ENCODE measurements at places on chromosomes 13 and 19.
A peak's percentile ranks its signal among the peaks of the same experiment; 100 is the strongest.

- no peak for DNase-seq
Observed at GRCh38 chr13:99974296-99974938, 2.9 kb upstream of the ZIC5 start.

DNA sequence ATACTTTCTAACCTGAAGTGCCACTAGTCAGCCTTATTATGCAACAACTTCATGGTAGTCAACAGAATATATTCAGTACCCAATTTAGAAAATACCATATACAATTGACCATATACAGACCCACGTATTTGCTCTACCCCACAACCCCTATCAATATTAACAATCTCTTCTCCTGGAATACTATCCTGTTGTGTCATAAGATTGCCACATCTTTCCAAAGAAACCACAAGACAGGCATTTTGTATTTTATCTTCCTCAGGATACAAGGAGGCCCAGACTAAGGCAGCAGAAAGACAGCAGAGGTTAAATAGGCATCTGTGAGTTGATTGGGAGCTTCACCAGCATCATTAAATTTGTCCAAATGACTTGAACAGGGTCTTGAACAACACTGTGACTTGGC, 4.5 kb downstream of the SPART start:
- DNase-seq: no peak

DNA sequence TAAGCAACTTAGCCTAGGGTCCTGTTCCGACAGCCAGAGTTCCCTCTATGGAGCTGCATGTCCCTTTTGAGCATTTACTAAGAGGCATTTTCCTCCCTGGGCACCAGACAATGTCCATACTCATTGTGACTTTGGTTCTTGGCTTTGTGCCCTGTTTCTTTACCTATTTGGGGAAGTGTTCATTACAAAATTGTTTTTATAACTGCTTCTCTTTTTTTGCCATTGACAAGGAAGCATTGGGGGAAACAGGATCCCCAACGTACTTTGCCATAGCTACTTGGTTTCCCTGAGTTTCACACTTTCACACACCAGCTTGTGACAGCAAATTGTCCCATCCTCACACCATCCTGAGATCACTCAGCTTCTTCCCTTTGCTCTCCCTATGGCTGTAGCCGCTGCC, 81.1 kb upstream of the SIAH3 start:
- no peak for DNase-seq

DNA sequence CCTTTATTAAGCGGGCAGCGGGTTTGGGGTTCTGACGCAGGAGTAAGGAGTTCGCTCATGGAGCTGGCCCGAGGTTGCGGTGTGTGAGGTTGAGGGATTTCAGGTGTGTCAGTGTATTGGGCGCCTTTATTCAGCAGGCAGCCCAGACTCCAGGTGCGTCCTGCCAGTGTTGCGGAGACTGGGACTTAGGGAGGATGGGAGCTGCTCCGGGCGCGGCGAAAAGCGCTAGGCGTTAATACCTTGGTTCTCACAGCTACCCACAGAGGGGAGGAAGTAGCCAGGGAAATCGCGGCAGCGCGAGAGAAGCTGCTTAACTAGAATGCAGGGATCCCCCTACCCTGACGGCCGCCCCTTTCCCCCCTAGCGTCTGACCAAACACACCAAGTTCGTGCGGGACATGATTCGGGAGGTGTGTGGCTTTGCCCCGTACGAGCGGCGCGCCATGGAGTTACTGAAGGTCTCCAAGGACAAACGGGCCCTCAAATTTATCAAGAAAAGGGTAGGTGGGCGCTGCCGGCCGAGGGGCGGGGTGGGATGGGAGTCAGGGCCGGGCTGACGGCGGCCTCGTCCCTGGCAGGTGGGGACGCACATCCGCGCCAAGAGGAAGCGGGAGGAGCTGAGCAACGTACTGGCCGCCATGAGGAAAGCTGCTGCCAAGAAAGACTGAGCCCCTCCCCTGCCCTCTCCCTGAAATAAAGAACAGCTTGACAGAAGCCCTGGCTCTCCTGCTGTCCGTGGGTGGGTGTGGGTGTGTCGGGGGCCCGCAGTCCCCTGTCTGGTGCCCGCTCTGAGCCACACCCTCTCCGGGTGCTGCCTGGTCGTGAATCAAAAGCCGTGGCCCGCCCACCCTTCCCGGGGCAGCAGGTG, 1.1 kb downstream of the RPL36 start:
- peak; percentile 65 for DNase-seq

DNA sequence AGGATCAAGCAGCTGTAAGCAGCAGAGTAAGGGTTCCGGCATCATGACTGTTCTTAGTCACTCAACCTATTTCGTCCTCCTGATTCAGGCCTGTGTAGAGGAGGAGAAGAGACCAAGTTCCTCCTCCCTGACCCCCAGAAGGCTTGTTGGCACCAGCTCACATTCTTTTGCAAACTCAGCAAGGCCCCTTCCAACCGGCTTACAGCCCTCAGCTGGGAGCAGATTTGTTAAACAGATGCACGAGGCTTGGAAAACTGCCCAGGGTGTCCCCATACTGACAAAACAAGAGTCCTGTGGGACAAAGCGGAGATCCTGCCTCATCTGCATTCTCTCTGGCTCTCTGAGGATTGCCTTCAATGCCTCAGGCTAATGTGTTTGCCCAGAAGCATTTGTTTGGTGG, 113.2 kb upstream of the SOX21 start:
- no peak for DNase-seq

DNA sequence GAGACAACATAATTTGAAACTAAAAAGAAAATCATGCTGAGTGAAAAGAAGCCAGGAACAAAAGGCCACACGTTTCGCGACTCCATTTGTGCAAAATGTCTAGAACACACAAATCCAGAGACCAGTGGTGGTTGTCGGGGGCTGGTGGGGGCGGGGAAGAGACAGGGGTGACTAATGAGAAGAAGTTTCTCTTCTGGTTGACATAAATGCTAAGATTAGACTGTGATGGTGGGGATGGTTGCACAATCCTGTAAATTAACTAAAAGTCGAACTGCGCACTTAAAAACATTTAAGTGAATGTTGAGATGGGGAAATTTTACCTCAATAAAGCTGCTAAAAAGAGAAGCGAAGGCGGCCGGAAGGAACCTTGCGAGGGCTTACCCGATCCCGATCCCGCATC, 7.1 kb downstream of the AKAP8 start:
- no peak for DNase-seq

- DNase-seq: no peak
Observed at GRCh38 chr13:105827111-105827809, 708.2 kb downstream of the EFNB2 start.

- no peak for DNase-seq
Observed at GRCh38 chr19:15141143-15141542, 33.9 kb downstream of the SYDE1 start.

DNA sequence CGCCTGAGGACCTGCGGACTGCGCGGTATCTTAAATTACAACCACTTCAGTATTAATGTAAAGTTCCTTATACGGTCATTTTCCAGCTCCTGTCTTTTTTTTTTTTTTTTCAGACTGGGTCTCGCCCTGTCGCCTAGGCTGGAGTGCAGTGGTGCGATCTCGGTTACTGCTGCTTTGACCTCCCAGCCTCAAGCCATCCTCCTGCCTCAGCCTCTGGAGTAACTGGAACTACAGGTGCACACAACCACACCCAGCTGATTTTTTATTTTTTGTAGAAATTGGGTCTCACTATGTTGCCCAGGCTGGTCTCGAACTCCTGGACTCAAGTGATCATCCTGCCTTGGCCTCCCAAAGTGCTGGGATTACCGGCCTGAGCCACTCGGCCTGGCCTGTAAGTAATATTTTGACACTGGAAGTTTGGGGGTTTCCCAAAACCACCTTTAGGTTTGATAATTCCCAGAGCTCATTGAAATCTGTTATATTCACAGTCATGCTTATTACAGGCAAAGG, 406 bp upstream of the EID2B start:
- no peak for DNase-seq

DNA sequence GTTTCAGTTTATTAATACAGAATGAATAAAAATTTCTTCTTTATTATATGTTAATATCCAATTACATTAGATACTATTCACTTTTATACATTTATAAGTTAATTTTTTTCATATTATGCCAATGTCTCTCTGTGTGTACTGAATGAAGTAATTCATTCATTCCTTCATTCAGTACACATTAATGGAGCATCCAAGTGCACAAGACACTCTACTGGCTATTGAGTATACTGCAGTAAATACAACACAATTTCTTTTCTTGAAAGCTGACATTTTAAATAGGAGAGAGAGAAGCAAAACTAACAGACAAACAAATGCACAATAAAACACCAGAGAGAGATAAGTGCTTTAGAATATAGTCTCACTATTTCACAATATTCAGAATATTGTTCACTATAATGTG, 1038.3 kb upstream of the SPRY2 start:
- DNase-seq: no peak

GRCh38 chr13:94305033-94305432, 174.4 kb downstream of the DCT start:
- DNase-seq: no peak

- no peak for DNase-seq
Observed at GRCh38 chr19:2239173-2239572, 2.5 kb downstream of the SF3A2 start.

- no peak for DNase-seq
Observed at GRCh38 chr19:33071887-33072286, 7.2 kb upstream of the RHPN2 start.

GRCh38 chr13:76637641-76638141, 248.5 kb downstream of the KCTD12 start:
- DNase-seq: no peak

DNA sequence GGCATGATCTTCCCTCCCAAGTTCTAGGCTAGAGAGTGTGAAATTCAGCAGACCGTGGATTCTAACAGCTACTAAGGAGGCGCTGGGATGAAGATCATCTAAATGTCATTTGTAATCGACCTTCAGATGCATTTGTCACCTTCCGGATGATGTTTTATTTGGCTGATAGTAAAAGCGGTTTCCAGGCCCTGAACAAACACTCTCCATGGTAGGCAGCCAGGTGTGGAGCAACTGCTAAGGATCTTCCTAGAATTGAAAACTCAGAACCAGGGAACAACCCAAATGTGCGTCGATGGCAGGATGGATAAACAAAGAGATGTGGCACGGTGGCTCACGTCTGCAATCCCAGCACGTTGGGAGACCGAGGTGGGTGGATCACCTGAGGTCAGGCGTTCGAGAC, 107.2 kb upstream of the CACNA1A start:
- no peak for DNase-seq

DNA sequence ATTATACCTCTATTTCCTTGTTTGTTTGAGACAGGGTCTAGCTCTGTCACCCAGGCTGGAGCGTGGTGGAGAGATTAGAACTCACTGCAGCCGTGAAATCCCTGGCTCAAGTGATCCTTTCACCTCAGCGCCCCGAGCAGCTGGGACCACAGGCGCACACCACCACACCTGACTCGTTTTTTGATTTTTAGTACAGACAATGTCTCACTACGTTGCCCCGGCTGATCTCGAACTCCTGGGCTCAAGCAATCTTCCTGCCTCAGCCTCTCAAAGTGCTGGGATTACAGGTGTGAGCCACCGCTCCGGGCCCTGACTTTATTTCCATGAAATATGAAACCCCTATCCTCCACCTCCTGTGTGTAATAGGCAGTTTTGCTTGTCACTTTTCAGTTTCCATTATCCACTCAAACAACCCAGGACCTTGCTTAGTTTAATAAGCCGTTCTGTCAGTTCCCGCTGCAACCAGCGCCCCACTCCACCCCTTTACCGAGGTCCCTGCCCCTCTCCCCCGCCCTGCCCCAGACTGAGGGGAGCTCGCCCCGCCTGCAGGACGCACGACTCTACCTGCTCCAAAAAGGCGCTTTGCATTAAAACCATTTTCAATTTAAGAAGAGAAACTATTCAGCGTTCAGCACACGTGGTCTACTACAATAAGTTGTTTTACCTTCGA, 16.9 kb downstream of the ZNF816 start:
- DNase-seq: no peak

- no peak for DNase-seq
Observed at GRCh38 chr19:18501832-18502231, 20.0 kb downstream of the ELL start.

DNA sequence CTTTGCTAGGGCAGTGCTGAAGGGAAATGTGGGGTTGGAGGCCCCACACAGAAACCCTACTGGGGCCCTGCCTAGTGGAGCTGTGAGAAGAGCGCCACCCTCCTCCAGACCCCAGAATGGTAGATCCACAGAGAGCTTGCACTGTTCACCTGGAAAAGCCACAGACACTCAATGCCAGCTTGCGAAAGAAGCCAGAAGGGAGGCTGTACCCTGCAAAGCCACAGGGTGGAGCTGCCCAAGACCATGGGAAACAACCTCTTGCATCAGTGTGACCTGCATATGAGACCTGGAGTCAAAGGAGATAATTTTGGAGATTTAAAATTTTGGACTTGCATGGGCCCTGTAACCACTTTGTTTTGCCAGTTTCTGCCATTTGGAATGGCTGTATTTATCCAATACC, 615.4 kb upstream of the MIR17HG start:
- no peak for DNase-seq

GRCh38 chr13:103200118-103200885, 134.1 kb upstream of the SLC10A2 start:
- DNase-seq: no peak

DNA sequence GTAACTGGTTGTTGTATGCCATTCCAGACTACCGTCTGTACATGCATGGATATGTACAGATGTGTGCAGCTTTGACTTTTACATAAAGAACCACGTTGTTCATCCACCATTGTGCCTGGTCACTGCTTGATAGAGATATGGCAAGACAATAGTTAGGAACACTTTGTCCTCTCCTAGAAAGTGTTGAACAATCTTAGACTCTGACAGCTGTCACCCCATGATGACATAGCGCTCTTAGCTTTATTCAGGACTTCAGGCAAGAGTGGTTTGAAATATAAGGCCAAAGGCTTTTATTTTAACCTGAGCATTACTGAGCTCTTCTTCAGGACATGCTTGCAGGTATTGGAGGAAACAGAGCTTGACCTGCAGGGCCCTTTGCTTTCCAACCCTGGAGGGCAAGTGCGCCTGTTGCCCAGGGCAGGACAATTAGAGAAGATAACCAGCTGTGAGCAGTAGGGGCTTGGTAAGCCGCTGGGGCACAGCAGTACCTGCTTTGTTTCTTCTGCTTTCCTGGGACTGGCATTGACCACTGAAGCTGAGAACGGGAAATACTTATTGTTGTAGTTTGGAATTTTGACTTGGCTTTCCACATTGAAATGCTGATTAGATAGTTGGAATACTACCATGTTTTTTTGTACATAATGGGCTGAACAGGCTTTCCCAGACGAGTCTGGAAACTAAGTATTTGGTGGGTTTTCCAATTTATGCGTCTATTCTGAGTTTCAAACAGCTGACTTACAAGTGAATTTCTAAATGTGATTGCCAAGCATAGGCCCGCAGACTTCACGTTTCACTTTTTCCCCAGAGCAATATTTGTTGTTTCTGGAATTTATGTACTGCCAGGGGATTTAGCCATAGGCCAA, 51.1 kb downstream of the GARRE1 start:
- no peak for DNase-seq

Data from stimulated activated CD4-positive, alpha-beta T cell treated with anti-CD3 and anti-CD28 coated beads, TNF-alpha, amount 100 ng/mL, for 4 hours (primary cell).